ENCODE measurements at places on chromosomes 2 and 18.

DNA sequence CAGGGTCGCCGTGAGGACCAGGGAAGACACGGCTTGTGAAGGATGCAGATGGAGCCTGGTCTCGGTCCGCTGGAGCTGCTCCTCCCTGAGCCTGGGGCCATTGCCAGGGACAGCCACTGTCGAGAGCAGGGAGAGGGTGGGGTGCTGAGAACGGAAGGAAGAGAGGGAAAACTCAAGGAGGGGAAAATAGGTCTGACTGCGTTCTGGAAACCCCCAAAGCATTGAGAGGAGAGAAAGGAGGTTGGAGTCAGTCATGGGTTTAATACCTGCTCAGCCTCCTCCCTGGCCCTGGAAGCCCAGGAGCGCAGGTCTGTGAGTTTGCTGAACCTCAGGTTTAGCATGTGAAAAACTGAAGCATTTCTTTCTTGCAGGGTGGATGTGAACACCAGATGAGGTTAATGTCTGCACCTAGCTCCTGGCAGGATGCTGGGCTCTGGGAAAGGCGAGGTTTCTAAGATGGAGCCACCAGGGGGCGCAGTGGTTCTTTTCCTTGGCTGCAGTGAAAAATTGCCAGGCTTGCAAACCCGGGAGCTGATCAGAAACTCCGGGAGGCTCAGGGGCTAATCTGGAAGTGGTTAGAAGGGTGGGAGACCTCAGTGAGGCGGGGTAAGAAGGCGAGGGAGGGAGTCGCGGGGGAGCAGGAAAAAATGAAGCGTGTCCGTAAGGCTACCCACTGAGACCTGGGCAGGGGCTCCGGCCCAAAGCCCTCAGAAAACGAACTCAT is 33.6 kb upstream of the RNF149 start:
- DNase-seq = peak; percentile 84

GRCh38 chr2:168600949-168601348 is 144.9 kb downstream of the CERS6 start:
- DNase-seq = no peak

GRCh38 chr2:26072925-26073768 is 39.3 kb downstream of the RAB10 start:
- DNase-seq = no peak

- DNase-seq = no peak
Observed at GRCh38 chr2:215452725-215453124, 16.9 kb upstream of the FN1 start.

DNA sequence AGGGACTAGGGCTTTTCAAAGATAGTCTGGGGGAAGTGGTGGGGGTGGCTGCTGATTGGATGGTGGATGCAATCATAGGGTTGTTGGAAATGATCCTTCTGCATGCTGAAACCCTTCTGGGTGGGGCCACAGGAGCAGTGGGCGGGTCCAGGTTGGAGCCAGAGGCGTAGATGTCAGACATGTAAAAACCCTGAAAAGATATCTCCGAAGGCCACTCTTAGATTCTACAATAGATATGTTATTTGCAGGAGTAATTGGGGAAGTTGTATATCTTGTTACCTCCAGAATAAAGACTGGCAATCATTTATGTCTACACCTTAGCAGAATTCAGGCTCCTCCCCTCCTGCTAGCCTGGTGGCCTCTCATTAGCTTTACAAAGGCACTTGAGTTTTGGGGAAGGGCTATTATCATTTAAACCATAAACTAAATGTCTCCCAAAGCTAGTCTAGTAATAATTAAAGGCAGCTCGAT is 8.2 kb upstream of the FAM98A start:
- DNase-seq = no peak

Measured in activated CD4-positive, alpha-beta T cell treated with anti-CD3 and anti-CD28 coated beads for 48 hours (primary cell).